ENCODE measurements at places on chromosomes 6 and 20.

DNA sequence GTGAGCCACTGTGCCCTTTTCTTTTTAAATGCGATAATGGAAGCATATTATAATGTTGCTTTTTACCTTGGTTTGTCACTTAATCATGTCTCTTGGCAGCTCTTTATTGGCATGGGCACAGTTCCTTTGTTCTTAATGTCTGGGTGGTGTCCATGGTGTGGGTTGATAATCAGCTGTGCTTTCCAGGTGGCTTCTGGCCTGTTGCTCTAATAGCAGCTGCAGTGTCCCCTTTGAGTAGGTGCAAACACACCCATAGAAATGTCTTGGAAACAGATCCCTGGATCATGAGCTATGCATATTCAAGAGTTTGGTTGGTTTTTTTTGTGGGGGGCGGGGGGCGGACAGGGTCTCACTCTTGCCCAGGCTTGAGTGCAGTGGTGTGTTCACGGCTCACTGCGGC lies 29.9 kb downstream of the EFCAB8 start:
- no peak for DNase-seq

DNA sequence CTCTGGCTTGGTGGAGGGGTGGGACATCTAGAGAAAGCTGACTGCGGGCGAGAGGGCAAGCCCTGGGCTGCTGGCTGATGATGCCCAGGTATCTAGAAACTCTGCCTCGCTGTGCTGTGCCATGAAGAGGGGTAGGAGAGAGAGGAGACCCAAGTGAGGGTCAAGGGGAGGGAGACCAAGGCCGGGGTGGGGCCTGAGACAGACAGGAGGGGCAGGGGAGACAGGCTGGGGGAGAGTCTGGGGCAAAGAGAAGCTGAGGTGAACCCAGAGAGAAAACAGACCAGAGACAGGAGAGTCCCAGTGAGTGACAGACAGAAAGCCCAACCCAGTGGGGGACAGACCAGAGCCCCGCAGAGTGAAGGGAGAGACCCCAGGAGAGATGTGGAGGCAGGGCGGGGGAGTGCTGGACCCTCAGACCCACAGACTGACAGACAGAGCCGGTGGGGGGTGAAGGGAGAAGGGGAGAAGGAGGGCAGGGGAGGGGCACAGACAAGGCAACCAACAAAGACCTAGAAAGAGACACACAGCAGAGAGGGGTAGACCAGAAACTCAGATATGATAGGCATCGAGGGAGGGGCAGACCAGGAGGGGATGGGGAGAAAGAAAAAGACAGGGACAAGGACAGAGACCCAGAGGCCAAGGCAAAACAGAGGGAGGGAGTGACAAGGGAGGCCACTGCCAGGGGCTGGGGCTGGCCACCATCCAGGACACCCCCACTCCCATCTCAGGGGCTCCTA lies 5.9 kb downstream of the TEAD3 start:
- DNase-seq, result no peak

DNA sequence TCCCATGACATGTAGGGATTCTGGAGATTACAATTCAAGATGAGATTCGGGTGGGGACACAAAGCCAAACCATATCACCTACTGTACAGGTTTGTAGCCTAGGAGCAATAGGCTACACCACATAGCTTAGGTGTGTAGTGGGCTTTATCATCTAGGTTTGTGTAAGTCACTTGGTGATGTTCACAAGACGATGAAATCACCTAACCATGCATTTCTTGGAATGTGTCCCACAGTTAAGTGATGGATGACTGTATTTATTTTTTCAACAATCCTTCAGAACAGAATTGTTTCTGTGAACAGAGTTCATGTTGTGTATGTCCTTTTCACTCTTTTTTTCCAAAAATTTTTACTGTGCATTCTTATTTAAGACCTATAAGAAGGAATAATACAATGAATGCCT lies 76.1 kb downstream of the DTD1 start:
- no peak for DNase-seq

- no peak for DNase-seq
Observed at GRCh38 chr6:37283268-37283667, 25.3 kb upstream of the TMEM217 start.

DNA sequence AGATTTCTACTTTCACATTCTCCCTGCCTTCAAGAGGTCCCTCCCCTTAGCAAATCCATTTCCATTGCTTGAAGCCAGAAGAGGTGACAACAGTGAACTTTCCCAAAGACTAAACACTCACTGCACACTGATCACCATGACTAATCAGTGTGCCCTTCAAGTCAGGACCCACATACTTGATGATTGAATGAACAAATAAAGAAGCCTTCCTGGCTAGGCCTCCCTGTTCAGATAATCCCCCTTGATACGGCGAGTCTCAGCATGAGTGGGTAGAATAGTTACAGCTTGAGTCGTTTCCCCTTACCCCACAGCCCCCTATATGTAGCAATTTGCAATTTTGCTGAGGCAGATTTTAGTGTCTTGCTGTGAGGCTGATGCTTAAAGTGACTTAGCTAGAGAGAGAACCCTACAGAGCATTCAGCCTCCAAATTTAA lies 102.2 kb downstream of the UNC5CL start:
- no peak for DNase-seq

DNA sequence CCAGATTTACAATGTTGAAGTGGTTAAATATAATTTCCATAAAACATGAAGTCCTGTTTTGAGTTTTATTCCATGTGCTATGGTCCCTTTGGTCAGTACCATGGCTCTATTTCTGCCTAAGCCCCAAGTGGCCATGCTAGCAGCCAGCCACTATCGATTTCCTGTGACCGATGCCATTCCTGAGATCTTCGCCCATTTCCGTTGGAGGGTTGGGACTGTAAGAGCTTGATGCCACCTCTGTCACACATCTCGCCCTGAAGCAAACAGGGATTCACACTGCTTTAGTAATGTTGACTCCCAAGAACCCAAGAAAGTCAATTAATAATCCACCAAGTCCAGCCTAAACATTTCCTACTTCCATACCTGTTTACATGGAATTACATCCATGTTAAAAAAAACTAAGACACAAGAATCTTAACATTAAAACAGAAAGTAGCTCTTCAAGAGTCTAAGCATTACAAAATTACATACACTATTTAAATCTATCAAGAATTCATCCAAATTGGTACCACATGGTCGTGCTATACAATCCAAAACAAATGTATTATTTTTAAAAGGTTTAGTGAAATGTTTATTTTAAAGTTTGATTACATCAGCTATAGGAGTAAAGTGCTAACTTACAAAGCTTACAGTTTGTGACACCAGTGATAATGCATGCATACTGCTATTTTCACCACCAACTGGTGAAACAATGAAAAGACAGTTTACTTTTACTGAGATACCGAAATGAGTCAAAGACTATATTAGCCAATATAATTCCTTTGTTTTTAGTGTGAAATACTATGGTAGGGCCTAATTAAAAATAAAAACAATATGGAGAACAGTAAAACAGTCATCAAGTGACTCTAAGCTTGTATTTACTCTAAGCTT lies 2.5 kb downstream of the RBM39 start:
- no peak for DNase-seq

GRCh38 chr20:11654766-11655165 lies 262.9 kb upstream of the BTBD3 start:
- DNase-seq, result no peak

DNA sequence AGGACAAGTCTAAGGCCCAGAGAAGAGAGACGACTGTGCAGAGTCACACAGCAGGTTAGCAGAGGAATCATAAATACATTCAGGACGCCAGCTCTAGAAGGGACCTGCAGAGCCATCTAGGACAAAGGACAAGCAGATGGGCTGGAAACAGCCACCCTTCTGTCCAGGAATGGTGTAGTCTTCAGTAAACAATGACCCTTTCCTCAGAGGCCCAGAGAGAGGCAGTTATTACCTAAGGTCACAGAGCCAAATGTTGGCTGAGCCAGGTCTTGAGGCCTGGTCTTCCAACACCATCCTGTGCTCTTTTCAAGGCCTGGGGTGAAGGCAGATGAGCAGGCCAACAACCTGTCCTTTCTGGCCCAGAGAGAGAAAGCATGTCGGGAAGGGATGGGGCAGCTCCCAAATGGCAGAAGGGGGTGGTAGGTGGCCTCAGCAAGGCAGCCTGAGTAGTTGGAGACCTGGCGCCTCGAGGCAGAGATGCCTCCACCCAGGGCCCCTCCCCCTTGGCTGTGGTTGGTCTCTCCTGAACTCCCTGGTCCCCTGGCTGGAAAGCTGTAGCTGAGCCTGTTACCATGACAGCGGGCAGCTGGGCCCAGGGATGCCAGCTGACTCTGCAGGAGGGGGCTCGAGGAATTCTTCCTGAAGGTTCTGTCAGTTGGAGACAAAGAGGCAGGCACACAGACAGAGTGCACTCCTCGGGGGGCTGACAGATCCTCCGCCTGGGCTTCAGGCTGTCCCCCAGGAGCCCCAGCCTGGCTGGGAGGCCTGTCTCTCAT lies 24.8 kb downstream of the EPB41L1 start:
- DNase-seq, result no peak

DNA sequence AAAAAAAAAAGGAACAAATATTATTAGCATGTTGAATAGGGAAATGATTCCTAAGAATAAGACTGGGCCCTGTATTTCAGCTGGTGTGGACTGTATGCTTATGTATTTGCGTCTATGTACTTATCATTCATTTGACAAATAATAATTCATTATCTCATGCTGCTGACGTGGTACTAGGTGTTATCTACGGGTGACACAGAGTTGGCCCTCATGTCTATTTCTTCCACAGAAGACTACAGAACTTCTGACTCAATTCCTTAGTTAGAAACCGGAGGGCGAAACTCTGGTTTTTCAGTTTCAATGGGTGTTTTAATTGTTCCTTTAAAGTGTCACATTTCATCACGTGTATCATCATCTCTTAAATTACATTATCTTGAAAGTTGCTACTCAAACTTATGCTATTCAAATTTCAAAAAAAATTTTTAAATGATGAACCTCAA lies 305.9 kb downstream of the CLIC5 start:
- DNase-seq, result no peak

GRCh38 chr6:15244620-15245360 lies 1.1 kb upstream of the JARID2 start:
- no peak for DNase-seq

DNA sequence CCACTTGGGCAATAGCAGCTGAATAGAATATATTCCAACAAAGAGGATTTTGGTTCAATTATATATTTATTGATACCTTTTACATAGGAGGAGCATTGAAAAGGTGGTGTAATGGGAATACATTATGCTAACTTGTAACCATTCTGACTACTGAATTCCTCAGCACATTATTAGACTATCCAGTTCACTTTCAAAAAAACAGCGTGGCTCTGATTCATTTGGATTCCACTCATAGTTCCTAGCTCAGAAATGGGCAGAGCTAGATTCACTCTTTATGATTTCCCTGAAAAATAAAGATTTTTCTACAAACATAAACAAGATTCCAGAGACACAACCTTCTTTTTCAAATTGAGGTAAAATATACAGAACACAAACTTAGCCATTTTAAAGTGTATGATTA lies 9.2 kb upstream of the TRERF1 start:
- DNase-seq, result no peak

DNA sequence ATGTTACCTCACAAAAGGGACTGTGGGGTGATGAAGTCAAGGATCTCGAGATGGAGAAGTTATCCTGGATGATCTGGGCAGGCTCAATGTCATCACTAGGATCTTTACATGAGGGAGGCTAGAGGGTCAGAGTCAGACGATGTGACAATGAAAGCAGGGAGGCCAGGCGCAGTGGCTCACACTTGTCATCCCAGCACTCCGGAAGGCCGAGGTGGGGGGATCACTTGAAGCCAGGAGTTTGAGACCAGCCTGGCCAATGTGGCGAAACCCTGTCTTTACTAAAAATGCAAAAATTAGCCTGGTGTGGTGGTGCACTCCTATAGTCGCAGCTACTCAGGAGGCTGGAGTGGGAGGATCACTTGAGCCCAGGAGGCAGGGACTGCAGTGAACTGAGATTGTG lies 68.8 kb downstream of the TTLL2 start:
- DNase-seq, result no peak

DNA sequence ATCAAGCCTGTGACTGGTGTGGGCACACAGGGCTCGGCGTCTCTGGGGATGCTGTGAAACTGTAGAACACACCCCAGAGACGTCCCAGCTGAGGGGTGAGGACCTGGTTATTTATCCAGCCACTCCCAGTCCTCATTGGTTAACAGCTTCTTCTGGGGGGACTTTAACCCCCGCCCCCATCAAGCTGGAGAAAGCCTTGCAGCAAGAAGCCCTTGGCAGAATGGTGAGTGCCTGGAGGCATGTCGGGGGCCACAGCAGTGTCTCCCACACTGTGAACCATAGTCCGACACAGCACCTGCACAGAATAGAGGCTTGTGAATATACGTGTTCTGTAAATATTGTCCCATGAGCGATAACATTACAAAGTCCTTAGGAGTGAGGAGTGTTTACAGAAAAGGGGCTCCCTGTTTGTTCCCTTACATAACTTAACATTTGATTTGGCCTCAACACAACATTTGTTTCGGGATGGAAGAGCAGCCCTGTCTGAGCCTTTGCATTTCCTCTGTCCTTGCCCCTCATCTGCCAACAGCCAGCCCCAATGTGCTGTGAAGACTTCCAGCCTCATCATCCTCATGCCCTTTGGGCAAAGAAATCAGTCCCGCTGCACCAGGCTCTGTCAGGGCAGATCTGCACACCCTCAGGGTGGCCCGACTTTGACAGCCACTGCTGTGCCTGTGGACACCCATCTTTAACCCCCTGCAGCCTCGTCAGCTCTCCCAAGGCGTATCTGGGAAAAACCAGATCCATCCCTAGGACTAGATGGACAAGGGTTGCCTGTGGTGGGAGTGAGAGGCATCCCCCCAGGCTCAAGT lies 2.2 kb upstream of the RRBP1 start:
- DNase-seq, result no peak

GRCh38 chr6:101747160-101747559 lies 353.7 kb downstream of the GRIK2 start:
- DNase-seq, result no peak

Measured in activated effector memory CD4-positive, alpha-beta T cell treated with Interleukin-2 at 50 U/mL for 16 hours (primary cell).